ENCODE measurements at places on chromosomes 7 and 10.

DNA sequence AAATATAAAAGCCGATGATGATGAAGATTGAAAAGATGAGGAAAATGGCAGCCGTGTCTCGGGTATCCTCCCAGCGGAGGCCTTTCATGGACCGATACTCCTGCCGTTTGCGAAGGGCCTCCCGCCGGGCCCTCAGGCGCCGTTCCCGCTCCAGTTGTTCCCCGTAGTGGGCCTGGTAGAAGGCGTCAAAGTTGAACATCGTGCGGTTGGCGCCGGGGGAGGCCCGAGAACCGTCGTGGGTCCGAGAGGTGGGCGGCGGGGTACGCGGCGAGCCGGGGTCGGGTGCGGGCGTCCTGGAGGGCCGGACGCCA is 553 bp downstream of the DNAJC30 start:
- peak overlapping the region; percentile 91 for H3K27ac ChIP-seq
- H3K4me1 ChIP-seq = peaks cover 45% of the 10 kb centered on the region
- peak overlapping the region; percentile 94 for H3K4me3 ChIP-seq
- no peak for DNase-seq
- no peaks in the 10 kb centered on the region for H3K27me3 ChIP-seq

DNA sequence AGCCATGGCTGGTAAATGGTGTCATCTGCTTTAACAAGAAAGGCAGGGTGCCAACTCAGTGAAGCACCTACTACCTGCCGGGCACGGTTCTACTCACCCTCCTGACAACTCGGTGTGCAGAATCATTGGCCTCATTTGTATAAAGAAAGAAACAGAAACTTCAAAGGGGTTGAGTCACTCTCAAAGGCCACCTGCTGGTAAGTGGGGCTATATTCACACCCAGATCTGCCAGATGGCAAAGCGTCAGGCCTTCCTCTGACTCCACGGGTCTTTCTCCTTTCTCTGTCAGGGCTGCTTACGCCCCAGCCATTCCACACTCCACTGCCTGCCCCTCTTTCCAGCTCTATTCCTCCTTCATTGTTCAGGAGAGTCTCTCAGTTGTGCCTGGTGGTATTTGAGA is 309.2 kb downstream of the GFRA1 start:
- no peaks in the 10 kb centered on the region for H3K36me3 ChIP-seq
- no peaks in the 10 kb centered on the region for H3K27me3 ChIP-seq
- no peak overlapping the region for H3K27ac ChIP-seq
- no peaks in the 10 kb centered on the region for H3K4me1 ChIP-seq
- H3K4me3 ChIP-seq = no peak overlapping the region
- no peak for DNase-seq

DNA sequence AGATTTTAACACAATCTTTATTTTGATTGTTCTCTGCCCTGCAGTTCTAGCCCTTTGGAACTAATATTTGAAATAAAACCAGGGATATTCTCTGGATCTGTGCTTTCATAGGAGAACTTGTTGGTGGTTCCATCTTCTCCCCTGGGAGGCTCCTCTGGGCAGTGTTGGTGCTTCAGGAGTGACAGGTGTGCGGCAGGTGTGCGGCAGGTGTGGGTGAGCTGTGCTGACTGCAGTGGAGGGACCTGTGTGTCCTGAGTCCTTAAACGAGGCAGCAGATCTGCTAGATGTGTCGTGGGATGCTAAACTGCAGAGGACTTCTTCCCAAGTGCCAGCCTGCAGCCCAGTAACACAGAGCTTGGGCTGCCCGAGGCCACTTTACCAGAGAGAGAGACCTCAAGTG is 98.4 kb downstream of the LYZL1 start:
- H3K36me3 ChIP-seq = no peaks in the 10 kb centered on the region
- H3K4me3 ChIP-seq = no peak overlapping the region
- H3K4me1 ChIP-seq = peaks cover 4% of the 10 kb centered on the region
- H3K27me3 ChIP-seq = peaks cover 36% of the 10 kb centered on the region

DNA sequence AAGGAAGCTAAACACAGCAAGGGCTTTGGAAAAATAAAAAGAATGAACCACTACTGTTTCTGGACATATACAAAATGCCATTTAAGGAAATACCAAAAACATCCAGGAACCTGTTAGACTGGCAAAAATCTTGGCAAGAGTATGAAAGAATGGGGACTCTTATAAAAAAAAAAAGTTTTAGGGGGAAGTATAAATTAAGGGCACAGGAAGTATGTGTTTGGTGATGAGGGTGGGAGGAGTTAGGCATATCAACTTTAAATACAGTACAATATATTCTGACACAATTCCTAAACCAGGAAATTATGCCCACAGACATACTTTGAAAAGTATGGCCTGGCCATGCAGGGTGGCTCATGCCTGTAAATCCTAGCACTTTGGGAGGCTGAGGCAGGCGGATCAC is 74.2 kb downstream of the WAPL start:
- H3K36me3 ChIP-seq = peaks cover 71% of the 10 kb centered on the region
- H3K4me1 ChIP-seq = peaks cover 24% of the 10 kb centered on the region
- H3K4me3 ChIP-seq = no peak overlapping the region
- DNase-seq = no peak
- no peaks in the 10 kb centered on the region for H3K27me3 ChIP-seq
